GM12891 (cell line): ENCODE measurements at places on chromosomes 3 and 15.

- no peak for DNase-seq
Observed at GRCh38 chr3:45455040-45455439, 66.7 kb downstream of the LARS2 start.

DNA sequence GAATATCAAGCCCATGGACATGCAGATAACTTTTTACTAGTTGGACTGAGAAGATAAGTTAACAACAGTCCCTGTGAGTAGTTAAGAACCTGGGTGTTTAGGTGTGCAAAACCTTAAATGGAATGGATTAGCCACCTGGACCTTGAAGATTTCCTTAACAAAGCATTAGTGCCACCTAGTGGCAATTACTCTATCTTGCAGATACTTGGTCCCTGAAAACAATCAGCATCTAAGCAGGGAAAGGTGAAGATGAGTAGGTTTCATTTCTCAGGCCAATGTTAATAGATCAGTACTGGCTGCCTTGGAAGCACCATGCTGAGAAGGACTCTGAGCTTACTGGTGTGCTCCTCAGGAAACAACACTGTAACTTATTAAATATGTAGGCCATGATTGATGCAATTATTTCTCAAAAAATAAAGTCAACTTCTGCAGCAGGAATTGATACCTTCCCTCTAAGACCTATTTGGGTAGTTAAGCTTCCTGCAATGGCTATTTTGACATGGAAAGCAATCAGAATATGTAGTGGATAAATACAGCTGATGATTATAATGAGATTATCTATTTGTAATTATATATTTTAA lies 329.4 kb downstream of the TBC1D5 start:
- DNase-seq: peak; percentile 3

DNA sequence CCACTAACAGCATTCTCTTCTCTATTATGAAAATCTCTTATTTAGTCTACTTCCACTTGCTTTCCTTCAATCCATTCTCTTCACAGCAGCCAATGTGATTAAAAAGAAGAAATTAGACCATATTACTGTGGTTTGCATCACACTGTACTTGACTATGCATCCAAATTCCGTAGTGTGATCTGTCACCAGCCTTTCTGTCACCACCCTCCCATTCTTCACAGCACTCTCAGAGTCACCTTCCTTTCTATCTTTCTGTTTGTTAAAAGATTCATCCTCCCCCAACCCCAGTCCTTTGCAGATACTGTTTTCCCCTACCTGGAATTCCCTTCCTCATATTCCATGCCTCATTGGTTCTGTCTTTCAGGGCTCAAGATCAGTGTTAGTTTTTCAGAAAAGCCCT lies 55.0 kb upstream of the ABHD10 start:
- DNase-seq: no peak

DNA sequence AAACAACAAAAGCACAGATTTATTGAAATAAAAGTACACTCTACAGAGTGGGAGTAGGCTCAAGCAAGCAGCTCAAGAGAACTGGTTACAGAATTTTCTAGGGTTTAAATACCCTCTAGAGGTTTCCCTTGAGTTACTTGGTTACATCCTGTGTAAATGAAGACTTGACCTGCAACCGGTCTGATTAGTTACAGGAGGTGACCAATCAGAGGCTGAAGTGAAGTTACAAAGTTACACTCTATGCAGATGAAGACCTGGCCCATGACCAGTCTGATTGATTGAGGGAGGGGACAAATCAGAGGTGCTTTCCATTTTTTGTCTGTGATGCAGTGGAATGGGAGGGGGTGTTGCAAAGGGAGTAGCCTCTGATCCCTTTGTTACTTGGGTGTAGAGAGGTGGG lies 723.4 kb downstream of the ZPLD1 start:
- DNase-seq: no peak

DNA sequence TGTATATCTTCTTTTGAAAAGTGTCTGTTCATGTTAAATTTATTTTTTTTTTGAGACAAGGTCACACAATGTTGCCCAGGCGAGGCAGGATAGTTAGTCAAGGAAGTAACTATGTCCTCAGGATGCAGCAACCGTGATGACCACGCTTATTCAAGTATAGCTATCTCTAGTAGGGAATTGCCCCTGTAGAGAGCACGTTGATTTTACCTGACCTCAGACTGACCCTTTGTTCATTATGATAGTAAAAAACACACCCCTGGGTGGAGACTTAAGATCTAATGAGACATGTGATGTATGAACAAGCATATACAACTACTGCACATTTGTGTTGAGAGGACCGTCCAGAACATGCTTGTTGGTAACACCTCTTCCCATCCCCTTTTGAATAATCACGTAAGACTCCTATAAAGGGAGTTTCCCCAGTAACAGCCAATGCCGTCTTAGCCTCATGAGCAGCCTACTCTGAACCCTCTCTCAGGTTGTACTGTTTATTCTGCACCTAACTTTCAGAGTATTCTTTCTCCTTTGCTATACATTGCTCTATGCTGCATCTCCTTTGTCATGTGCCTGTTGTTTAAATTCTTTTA lies 32.9 kb downstream of the ZNF621 start:
- peak; percentile 6 for DNase-seq

DNA sequence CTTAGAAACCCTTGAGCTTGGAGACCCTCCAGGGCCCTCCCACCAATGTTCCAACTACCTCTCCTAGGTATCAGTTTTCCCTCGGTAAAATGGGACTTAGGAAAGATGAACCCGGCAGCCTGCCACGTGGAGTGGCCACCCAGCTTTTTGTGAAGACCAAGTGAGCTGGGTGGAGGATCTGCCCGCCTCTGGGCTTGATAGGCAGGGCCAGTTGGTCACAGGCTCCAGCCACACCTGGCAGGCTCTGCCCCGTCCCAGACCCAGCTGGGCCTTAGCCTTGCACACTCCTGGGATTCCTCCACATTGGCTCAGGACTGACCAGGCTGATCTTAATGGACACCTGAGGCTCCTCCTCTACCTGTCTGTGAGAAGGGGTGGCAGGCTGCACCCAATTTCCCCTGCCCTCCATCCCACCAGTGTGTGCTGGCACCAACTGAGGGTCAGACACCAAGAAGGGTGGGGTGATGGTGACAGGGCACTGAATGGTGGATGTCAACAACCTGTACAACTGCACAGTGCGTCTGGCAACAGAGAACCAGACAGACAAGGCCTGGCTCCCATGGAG lies 761 bp upstream of the GRIP2 start:
- no peak for DNase-seq

DNA sequence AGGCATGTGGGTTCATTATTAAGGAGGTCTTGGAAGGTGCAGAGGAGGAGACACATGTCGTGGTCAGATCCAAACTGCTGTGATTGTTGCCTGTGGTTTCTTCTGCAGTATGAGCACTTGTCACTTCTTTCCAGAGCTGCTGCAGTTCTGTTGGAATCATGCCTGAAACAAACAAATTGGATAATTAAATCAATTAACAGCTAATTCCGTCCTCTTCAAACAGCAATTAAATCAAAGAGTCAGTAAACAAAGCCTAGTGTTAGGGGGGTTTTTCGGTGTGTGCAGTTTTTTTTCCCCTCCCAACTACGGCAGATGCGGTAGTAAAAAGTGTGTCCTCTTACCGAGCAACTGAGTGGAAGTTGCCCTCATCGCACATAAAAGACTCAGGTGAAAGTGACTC lies 542.2 kb downstream of the FOXP1 start:
- DNase-seq: no peak

GRCh38 chr3:60657972-60658371 lies 593.3 kb downstream of the FHIT start:
- no peak for DNase-seq

DNA sequence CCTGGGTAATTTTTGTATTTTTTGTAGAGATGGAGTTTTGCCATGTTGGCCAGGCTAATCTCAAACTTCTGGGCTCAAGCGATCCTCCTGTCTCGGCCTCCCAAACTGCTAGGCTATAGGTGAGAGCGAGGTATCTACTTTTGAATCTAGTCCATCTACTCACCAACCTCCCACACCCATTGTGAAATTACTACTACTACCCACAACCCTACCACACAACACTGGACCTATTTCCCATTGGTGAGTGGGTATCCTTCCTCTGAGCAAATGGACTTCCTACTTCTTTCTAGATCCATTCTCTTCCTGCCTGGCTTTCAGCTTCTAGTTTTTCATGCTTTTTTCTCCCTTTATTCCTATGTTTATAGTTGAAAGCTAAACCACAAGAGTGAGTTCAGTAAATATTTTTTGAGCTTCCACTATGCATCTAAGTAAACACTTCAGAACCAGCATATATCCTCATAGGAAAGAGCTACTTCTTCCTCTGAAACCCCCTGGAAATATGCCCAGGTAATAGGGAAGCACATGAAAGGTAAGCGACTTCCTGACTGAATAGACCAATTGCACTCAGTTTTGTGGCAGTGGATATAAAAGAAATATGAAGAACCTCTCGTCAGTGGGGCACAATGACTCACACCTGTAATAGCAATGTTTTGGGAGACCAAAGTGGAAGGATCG lies 39.1 kb downstream of the MYO1E start:
- DNase-seq: no peak

DNA sequence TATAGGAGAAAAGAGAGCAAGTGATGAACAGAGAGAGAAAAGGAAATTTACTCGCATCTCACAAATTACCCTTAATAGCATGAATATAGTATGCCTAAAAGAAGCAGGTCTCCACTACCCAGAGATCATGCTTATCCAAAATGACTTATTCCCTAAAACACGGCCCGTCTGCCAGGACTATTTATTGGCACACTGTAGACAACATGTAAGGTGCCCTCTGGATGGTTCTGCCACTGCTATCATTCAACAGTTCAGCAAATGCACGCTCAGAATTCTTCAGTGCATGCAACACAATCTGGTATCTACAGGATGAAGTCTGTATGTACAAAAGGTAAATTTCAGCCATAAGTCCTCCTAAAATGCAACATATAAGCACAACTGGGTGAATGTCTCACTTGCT lies 465.8 kb downstream of the SHQ1 start:
- DNase-seq: no peak

GRCh38 chr3:134437211-134437752 lies 48.5 kb downstream of the ANAPC13 start:
- no peak for DNase-seq

DNA sequence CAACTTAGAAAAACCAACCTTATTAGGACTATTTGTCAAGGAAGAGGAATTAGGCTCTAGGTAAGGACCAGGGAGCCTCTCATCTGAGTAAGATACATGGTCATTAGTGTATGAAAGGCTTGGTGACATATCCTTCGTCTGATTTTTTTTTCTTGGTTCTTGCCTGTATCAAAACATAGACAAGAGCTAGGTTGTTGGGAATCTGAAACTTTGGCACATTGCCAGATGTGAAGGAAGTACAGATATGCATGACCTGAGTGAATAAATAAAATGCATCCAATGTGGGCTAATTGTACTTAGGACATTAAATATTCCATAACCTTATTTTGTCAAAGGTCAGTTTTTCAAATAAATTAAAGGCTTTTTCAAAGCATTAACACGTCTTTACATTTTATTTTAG lies 151.8 kb downstream of the SYNPR start:
- DNase-seq: no peak

- DNase-seq: no peak
Observed at GRCh38 chr3:130386604-130387263, 41.3 kb downstream of the COL6A5 start.

- no peak for DNase-seq
Observed at GRCh38 chr3:194064380-194065332, 71.3 kb upstream of the HES1 start.

DNA sequence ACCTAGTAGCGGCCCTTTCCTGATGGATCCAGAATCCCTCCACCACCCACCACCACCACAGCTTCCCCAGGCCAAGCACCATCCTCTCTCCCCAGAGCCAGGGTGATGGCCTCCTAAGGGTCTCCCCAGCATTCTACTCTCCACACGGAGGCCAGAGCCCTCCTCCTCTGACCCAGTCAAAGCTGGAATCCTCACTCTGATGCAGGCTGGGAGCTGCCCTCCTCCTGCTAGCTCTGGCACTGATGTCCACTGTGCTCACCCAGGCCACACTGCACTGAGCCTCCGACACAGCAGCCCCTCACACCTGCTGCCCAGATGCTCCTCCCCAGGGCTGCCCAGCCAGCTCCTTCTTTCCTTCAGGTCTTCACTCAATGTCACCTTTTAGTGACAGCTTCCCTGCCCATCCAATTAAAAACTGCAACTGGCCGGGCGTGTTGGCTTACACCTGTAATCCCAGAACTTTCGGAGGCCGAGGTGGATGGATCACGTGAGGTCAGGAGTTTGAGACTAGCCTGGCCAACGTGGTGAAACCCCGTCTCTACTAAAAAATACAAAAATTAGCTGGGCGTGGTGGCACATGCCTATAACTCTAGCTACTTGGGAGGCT lies 21.0 kb downstream of the XXYLT1 start:
- no peak for DNase-seq

DNA sequence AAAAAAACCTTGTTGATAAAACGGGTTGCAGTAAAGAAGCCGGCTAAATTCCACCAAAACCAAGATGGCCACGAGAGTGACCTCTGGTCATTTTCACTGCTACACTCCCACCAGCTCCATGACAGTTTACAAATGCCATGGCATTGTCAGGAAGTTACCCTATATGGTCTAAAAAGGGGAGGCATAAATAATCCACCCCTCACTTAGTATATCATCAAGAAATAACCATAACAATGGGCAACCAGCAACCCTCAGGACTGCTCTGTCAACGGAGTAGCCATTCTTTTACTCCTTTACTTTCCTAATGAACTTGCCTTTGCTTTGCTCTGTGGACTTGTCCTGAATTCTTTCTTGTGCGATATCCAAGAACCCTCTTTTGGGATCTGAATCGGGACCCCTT lies 14.4 kb upstream of the CDC25A start:
- no peak for DNase-seq

DNA sequence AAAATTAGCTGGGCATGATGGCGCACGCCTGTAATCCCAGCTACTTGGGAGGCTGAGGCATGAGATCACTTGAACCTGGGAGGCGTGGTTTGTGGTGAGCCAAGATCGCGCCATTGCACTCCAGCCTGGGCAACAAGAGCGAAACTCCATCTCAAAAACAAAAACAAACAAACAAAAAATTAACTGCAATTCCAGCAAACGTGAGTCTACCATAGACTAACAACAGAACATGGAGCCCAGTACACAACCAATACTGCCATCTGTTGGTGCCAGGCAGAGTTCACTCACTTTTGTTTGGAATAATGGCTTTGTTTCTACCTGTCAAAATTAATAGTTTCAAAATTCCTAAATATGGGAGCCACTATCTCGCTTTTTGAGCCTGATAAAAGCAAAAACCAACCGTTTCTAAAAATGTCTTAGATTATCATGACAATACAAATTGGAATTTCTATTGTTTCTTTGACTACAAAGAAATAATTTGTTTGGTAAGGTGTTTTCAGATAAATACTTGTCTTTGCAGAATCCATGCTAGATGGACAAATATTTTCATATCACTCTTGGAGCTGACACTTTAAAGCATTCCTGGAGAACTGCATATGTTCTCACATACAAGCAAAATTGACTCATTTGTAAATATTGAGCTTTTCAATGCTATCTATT lies 45.0 kb downstream of the GPR176 start:
- no peak for DNase-seq

DNA sequence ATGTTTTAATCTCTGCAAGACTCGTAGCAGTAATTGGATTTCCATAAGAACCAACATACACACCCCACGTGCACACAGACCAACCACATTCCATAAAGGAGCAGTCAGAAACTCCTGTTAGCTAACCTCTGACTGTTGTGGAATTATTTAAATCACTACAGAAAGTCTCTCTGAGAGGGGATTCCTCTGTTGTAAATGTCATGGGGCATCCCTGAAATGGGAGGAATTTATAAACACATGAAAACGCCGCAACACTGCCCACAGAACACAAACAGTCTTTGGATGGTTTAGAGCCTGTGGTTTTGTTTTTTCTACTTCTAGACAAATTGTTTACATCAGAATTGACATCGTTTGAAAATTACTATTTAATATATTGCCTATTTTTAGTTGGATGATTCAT lies 740.1 kb upstream of the GRM7 start:
- no peak for DNase-seq
